Stimulated activated CD8-positive, alpha-beta memory T cell treated with anti-CD3 and anti-CD28 coated beads, Interleukin-4, amount 100 ng/mL, for 1 hour (primary cell): ENCODE measurements at places on chromosomes 16 and 17.

GRCh38 chr17:7147772-7148171, 31.4 kb downstream of the ASGR1 start:
- DNase-seq = no peak

GRCh38 chr16:10880594-10881452, 3.8 kb downstream of the CIITA start:
- no peak for DNase-seq

GRCh38 chr16:27859020-27859419, 204.5 kb downstream of the GSG1L start:
- no peak for DNase-seq

- DNase-seq = no peak
Observed at GRCh38 chr16:53147500-53148065, 92.8 kb downstream of the CHD9 start.

DNA sequence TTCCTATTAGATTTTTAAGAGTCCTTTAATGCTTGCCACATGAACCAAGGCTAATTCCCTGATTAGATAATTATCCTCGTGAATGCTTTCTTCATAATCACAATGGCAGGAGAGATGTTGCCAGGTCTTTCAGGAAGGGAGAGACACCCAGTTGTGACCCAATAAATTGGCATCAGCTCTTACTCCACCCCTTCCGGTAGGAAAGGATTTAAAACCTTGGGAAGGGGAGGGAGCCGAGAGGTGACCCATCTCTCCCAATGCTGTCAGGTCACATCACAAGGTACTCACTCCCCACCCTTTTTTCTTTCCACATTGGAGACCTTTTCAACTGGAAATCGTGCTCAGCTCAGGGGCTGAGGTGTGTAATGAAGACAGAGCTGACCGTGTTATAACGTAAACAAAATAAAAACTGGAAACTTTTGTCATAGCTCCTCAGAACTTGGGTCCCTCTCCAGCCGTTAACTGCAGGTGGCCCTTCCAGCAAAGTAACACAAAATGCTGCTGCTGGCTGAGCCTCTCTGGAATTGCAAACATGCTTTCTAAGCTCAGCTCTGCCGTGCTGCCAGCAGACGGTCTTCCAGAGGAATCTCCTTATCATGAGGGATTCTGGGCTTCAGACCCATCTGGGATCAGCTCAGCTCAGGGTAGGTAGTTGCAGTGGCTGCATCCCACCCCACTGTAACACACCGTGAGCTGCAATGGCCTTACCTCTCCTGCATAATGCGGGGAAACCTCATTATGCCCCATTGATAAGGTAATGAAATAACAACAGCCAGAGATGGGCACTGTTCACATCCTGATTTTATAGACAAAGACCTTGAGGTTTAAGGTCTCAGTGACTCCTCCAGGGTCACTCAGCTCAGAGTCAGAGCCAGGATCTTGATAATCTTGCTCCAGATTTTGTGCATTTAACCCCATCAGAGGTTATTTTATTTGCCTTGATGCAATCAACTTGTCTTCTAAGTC, 15.6 kb downstream of the TMEM100 start:
- no peak for DNase-seq

GRCh38 chr16:10156099-10156498, 26.1 kb downstream of the GRIN2A start:
- no peak for DNase-seq

DNA sequence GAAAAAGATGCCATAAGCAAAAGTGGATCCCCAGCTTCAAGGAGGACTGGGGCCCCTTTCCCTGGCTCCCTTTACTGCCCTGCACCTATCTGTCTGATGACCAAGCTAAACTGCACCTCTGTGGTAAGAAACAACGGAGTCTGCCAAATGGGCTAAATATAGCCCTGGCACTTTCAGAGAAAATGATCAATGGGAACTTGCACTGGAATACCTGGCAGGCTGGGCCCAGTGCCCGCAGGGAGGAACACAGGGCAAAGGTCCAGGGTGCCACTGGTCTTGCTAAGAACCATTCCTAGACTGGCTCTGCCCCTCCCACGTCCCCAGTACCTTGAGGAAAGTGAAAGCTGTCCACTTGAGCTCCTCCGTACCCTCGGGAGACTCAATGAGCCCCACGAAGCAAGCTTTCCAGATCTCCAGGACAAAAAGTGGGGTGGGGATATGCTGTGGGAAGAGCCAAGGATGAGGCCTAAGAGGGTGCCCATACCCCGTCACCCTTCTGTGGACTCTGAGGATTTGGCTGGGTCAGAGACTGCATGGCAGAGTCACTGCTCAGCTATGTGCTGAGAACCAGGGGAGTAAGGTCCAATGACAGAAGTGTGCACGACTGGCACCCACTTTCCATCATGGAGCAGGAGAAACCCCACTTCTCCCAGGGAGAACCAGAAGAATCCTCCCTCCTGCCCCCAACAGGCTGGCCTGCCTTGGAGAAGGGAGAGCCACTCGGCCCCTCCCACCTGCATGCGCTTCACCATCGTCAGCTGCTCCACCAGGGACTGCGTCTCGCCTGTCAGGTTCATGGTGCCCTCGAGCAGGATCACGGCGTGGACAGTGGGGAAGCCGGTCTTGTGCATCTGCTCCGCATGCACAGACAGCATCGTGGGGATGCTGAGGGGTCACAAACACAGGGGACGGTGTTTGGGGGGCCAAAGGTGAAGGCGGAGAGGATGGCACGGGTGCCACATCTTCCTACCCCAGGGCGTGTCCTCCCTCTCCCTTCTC, 17.4 kb downstream of the CSF3 start:
- no peak for DNase-seq
